ENCODE measurements at places on chromosomes 12 and 14.

DNA sequence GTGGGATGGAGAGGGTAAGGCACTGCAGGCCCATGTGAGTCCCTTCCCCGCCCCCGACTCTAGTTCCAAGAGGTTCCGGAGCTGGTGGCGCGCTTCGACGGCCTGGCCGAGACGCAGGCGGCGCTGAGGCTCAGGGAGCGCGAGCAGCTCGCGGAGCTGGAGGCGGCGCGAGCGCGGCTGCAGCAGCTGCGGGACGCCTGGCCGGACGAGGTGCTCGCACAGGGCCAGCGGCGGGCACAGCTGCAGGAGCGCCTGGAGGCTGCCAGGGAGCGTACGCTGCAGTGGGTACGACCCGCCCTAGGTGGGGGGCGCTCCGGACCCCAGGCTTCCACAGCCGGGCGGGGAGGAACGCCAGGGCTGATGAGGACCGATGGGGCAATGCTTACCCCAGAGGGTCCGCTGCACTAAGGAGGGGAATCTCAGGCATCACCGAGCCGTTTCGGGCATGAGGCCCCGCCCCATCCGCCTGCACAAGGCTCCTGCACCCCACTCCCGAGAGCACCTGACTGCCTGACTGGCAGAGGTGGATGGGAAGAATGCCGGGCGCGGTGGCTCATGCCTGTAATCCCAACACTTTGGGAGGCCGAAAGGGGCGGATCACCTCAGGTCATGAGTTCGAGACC is 4.9 kb downstream of the CFAP73 start:
- ATAC-seq, result peak; percentile 4

- no peak for ATAC-seq
These were observed 58.8 kb downstream of the OTX2 start for GRCh38 chr14:56751471-56751870.

DNA sequence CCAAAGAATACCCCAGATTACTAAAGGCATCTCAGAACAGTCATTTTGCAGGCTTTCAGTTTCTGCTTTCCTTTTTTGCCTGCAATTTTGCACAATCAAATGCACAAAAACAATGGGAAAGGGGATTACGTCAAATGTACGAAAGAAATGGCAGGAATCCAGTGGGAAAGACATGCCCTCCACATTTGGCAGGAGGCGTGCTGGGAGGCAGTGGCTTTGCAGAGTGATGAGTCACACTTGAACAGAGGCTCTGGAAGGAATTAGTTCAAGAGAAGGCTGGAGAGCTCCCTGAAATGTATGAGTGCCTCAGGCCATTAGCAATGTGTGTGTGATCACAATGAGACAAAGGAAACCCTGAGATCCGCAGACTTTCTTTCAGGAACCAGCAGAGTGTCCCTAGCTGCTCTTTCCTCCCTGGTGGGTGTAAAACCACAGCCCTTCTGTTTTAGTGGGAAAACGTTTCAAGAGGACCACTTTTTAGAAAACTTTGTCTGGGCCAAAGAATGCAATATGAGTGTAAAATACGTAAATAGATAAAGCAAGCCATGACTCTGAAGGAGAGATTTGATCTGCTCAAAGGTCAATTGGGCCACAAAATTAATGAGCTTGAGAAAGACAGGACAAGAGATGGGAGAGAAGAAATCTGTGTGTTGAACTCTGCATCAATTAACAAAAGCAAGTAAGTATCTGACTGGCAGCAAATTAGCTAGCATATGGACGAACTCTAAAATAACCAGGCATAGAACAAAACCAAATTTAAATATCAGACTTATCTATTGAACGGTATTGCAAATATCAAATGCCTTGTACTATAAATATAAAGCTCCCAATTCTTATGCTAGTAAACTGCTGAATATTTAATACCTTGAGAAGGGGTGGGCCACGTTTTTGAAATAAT is 155.4 kb upstream of the PDE3A start:
- ATAC-seq, result no peak

GRCh38 chr12:4027412-4027811 is 154.2 kb upstream of the PARP11 start:
- ATAC-seq, result no peak

GRCh38 chr12:107080299-107080698 is 13.1 kb downstream of the CRY1 start:
- ATAC-seq, result no peak

GRCh38 chr14:66268802-66269334 is 217.3 kb upstream of the CCDC196 start:
- no peak for ATAC-seq

DNA sequence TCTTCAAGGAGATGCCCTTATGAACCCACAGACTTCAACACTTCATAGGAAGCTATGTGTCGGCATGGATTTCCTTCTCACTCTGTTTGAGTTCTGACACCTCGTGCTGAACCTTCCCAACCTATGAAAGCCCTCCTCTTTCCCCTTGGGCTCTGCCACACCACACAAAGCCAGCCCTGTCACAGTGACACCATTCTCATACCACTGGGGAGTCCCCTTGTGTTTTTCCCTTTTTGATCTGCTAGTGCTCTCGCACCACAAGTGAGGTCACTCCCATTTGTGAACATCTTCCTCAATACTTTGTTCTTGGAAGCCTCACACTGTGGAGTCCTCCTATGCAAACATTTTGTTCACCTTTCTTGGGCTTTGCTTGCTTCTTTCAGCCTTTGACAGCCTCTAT is 264.6 kb upstream of the ALG10 start:
- ATAC-seq, result no peak

DNA sequence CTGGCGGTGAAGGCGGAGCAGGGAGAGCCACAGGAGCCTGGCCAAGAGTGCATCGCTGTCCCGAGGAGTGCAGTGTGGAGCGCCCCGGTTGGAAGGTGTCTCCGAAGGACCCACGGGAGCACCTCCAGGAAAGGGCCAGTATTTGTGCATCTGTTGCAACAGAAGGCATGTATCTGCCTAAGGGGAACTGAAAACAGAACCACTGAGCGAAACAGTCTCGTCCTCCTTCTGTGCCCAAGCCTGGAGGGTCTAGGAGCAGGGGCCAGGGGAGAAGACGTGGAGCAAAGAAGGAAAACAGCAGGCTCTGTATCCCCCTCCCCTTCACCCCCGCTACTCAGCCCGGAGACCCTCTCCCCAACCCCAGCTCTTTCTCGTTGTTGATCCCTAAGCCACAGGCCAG is 5.3 kb upstream of the LRRC10 start:
- peak; percentile 57 for ATAC-seq

DNA sequence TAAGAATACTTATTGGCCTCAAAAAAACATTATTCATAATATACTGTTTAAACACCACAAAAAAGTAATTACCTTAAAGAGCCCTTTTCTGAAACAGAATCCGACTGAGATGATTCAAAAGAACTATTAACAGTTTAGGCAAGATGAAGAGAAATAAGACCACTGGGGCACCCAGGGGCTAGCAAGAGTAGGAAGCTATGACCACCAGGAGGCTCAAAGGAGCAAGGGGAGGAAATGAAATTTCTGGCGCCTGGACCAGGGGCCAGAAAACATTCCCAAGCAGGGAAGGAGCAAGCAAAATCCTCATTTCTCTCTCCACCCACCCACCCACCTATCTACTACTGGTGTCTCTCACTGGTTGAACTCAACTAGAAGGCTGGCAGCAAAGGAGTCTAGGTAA is 6.3 kb upstream of the DCAF4 start:
- no peak for ATAC-seq

DNA sequence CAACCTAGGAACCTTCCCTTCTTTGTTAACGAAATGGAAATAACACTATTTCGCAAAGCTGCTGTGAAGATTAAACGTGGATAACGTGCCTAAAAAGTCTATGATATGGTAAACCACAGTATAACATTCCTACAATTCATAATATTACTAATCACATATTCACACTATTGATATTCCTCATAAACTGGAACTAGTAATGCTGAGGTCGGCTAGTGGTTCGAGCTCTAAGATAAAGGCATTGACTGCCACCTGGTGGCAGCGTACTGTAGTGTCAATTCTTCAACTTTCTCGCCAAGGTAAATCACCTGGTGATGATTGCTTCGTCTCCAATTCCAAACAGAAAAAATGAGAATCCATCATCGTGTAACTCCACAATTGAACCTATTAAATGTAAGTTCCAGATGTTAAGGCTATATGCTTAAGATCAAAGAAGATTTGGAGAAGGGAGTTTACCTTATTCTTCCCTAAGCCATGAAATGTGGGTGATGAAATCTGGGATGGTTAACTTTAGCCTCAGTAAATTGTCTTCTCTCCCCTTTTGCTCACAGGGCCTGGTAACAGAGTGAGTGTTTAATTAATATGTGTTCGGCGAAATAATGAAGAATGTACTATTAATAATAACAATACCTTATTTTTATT is 197.5 kb upstream of the TMEM132C start:
- ATAC-seq, result no peak

DNA sequence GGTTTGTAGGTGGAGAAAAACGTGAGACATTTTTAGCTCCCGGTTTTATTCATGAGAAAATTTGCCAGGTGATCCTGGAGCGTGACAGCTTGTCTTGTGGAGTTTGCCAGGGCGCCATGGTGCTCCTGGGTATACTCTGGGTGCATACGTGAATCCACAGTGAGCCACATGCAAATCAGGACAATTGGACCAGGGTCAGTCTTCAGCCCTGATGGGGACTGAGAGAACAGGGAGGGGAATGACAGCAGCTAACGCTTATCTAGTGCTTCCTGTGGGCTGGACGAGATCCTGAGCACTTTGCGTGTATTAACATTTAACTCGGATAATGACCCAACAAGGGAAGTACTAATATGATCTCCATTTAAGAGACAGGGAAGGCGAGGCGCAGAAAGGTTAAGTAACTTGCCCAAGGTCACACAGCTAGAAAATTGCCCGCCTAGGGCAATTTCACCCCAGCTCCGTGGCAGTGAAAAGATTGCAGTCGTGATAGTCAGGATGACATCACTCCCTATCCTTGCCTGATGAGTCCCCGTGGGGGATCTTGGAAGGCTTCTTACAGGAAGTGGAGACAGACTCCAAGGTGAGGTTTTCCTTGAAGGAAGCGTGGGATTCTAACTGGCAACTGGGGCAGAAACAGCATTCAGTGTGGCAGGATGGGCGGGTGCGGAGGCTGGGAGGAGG is 118.4 kb upstream of the NCOR2 start:
- ATAC-seq, result no peak

GRCh38 chr12:42728287-42728686 is 138.7 kb upstream of the PRICKLE1 start:
- ATAC-seq, result no peak
